T-helper 2 cell (primary cell): ENCODE measurements at places on chromosomes 4 and X.
A peak's percentile ranks its signal among the peaks of the same experiment; 100 is the strongest.

DNA sequence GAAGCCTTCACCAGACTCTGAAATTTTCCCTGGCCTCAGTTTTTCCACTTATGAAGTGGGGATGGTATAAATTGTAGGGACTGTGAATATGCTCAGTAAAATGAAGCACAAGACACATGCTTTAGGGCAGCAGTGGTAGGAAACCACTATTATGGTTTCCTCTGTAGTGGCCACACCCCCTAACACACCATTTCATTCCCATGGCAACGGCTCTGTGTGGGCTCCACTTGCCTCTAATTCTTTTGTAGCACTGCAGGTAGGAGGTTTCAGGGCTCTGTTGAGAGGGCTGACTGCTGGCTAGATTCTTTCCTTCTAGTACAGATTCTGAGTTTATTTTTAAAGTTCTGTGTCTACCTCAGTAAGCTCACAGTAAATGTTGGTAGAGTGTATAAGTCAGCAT lies 3.5 kb upstream of the VMA21 start:
- peak; percentile 29 for DNase-seq

DNA sequence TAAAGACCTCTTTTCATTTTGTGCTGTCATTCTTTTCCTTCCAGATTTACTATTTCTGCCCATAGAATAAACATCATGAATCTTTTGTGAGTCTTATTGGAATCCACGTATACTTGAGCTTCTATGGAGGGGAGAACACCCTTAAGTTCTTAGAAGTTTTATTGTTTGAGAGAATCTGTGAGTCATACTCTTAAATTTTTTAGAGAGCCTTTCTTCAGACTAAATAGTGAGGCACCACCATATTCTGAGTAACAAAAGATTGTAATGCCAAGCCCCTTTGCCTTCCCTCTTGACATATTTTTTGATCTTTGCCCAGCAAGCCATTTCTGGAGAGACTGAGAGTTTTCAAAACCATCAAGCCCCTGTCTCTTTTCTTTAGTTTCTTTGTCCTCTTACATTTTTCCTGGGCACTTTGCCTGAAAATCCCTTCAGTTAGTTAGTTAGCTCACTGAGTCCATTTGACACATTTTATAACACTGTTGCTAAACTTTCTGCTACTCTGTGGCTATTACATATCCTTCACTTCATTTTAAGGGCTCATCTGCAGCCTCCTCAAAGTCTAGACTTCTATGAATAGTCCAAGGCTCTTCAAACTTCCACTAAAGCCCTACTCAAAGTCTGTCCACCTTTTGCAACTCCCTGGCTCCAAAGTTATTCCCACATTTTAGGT lies 65.3 kb upstream of the NDUFC1 start:
- DNase-seq = no peak

GRCh38 chrX:111052478-111052877 lies 43.5 kb upstream of the PAK3 start:
- peak; percentile 15 for DNase-seq

GRCh38 chr4:67273666-67274065 lies 271.6 kb downstream of the CENPC start:
- DNase-seq = no peak

DNA sequence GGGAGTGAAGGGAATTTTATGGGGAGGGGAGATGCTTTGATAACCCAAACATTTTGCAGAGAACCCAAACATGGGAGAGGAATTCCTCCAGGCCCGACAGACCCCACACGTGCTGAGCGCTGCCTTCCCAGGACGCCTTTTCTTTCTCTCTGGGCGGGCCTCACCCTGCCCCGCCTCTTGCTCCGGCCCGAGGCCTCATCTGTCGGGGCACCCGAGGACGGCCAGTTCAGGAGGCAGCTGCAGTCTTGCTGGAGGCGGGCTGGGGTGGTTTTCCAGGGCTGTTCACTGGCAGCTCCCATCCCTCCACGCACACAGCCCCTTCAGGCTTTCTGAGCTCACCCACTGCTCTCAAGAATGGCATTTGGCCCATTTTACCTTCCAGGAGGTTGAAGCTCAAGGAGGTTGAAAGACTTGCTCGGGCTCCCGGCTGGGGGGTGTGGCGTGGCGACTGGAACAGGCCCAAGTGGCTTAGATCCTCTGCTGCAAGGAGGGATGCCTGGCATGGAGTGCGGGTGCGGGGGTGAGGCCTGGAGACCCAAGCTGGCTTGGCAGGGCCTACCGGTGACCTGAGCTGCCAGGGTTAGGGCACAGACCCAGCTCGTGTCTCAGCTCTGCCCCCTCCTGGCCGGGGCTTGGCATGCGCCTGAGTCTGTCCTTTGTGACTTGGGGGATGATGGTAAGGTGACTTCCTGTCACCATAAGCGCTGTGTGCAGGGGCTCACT lies 99.2 kb downstream of the PSAPL1 start:
- DNase-seq = peak; percentile 31

DNA sequence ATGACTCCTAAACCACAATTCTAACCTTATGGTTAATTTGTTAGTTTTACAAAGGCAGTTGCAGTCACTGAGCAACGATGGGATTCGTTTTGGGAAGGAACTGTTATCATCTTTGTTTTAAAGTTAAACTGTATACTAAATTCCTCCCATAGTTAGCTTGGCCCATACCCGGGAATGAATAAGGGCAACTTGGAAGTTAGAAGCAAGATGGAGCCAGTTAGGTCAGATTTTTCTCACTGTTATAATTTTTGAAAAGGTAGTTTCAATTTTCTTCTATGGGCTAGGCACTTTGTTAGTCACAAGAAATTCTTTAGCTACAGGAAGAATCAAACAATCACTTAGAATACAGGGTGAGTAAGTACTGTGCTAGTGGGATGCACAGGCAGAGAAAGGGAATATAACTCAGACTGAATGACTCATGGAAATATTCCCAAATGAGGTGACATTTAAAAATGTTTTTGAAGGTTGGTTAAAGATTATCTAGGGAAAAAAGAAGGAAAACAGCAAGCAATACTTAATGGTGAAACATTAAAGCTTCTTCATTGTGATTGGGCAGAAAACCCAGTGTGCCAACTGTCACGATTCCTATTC lies 153.6 kb downstream of the MAGEB17 start:
- no peak for DNase-seq

DNA sequence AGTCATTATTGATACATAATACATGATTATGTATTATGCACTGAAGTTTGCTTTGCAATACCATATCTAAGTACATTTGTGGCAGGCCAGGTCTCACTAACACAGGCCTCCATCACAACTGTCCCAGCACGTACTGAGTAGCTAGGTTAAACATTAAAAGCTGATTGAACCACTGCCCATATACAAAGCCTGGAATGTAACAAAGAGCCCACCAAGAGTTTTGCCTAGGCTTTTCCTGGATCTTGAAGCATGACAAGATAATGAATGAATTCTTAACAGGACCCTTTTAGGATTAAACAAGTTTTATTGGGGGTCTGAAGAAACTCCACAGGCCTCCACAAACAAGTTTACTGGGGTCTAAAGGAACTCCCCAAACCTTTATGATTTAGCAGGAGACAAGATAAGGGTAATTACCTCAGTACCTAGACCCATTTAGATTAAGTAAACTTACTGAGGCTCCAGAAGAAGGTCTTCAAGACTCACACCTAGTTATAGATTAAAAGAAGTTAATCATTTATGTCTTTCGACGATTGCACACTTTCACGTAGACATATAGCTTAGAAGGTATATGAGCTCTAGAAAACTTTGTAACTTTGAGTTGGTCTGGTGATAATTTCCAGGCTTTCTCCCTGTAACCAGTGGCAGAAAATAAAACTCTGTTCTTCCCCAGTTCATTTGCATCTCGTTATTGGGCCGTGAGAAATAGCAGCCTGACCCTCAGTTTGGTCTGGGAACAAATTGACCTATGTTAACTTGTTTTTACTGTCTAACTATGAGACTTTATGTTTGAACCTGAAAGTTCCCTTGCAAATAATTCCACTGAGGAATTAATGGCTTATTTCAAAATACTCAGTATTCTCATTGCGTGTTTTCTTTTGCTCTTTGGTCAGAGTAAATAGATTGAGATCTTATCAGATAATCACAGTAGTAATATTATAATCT lies 84.8 kb downstream of the PHEX start:
- DNase-seq = no peak

GRCh38 chr4:24285759-24286158 lies 298.6 kb downstream of the DHX15 start:
- DNase-seq = no peak

GRCh38 chr4:169437299-169438047 lies 166.7 kb upstream of the SH3RF1 start:
- DNase-seq = no peak

DNA sequence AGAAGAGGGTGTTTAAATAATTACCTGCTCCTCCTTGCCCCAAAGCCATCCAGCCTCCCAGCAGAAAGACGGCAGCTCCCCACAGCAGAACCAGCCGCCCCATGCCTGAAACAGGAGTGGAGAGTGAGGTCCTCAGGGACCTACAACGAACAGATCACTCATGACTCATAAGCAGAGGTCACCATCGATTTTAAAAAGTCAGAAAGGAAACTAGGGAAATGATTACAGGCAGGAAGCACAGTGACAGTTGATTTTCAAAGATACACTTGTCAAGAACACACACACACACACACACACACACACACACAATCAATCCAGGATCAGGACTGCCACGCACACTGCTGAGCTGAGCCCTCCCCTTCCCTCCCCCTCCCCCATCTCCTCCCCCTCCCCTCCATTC lies at the start of gene CRLF2:
Gene CRLF2 (minus strand): TSS at position 118 of the 400 bp plus-strand sequence. CDS start 15 bp downstream, at position 103.
- no peak for DNase-seq

DNA sequence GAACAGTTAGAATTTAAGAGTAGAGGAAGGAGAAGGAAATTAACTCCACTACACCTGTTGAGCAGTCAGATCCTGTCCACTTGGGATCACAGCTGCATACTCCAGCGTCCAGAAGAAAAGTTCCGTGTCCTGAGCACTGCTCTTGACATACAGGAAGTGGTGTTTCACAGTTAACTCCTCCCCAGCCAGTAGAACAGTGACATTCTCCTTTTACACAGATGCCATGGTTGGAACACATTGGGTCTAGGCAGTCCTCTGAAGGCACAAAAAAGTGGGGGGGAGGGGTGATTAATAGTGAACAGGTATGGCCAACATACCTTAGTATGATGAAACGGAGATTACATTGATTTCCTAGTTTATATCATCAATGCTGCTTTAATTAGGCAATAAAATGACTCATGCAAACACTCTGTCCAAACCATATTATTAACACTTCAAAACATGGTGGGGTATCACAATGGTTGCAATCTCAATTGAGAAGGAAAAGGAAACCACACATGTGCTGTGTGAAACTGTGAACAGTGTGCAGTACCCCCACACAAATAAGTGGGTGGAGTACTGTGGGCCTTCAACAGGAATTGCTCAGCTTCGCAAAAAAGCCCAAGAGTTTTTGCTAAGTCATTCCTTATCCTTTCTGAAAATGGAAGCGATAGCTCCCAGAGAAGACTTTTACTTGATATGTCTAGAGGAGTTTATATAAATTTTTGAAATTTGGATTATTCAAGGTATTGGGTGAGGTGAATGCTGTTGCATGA lies 295.6 kb downstream of the SH2D1A start:
- DNase-seq = peak; percentile 1

GRCh38 chr4:177464026-177464425 lies 21.8 kb upstream of the AGA start:
- DNase-seq = no peak

DNA sequence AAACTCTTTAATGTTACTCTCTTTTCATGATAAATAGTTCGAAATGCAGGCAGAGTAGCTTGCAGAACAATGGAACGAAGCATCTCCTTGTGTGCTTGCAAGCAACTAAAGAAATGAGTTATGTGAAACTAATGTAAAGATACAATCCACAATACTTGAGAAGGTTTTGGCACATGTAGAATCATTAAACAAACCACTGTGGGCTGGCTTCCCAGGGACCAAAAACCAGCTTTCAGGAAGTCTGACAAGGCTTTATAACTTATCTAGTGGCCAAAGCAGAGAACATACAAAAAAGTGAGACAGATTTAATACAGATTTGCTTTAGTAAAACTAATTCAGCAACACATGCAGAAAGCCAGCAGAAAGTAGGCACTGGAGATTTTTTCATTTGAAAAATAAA lies 1673.8 kb upstream of the AGA start:
- DNase-seq = no peak

DNA sequence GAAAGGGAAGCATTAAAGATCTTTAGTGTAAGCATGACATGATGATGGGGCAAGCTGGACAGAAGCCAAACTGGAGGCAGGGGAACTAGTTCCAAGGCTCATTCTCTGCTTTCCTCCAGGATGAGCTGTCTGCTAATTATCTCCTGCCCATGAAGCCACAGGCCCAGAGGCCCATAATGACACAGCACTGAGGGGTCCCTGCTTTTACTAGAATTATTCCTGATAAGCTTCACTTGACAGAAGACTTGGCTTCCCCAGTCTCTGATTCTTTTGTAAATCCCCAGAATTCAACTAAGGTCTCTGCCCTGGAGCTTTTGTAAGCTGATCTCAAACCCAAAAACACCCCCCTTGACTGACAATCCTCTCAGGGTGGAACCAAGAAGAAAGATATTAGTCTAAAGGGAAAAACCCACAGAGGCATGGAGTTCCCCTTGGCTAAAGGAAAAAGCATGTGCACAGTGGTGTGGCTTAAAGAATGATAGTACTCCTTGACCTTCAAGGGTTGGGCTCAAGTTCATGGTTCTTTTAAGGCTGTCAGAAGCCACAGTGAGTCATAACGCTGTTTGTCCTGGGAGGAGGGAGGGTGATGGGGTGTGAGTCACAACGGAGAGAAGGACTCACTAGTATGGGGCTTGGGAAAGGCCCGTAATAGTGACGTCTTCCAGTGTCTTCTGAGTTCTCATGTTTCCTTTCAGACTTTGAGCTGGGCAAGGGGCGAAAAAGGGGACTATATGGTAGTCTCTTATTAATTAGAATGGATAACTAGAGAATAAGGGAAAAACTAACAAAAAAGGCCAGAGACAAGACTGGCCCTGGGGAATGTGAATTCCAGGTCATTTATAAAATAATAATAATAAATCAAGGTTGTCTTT lies 146.0 kb upstream of the CPEB2 start:
- peak; percentile 23 for DNase-seq

DNA sequence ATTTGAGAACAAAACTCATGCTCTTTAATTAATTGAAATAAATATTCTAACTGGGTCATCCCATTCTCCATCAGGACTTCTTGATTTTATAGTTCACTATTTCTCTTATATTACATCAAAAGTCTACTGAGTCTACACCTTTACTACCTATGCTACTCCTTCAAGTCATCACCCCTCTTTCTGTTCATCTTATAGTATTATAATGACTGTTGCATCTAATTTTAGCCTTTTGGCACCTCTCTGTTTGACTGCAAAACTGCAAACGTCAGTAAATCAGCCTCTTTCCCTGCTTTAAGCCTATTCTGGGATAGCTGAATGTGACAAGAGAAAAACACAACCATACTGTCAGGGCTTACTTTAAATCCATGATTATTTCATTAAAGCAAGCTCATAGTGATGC lies 639.1 kb downstream of the GABRG1 start:
- DNase-seq = no peak

- no peak for DNase-seq
Measured at GRCh38 chrX:17035111-17035510, 88.7 kb downstream of the REPS2 start.

GRCh38 chrX:138150709-138151108 lies 560.8 kb downstream of the FGF13 start:
- no peak for DNase-seq

DNA sequence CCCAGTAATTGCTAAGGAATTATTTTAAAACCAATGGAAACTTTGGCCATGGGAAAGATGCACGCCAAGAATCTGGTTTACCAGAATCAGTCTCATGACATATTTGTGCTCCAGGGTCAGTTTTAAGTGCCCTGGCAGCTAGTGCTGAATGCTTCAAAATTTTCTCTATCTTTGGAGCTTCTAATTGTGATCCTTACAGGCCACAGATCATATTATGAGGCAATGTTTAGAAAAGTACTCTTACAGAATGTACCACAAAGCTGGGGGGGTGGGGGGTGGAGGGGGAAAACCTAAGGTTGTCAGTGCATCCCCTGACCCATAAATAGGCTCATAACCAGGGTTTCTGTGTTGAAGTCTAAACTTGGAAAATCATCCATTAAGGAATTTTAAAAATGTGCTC lies 514.5 kb downstream of the INPP4B start:
- DNase-seq = no peak
